Heart right ventricle (tissue), 16 donors: ENCODE measurements at places on chromosomes 13 and 19. TPM values are rescaled to one million over a fixed set of nuclear protein-coding genes. Genes with fewer than 3 reads are reported as not detected.

DNA sequence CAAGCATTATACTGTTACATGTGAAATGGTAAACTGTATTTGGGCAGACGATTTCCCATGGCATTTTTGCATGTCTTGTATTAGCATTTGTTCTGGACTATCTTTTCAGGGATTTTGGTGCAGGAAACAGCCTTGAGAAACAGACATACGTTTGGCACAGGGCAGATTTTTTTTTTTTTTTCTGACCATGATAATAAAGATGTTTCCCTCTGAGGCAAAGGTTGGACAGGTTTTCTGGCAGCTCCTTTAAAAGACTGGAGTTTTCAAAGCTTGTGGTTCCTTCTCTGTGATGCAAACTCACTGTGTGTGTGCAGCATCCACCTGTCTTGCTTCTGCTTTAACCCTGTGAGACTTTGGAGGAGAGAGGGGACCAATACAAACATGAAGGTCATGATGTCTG is 63.0 kb downstream of the NBEA start:
- H3K27ac ChIP-seq: no peak overlapping the region
- H3K4me1 ChIP-seq: peaks cover 12% of the 10 kb centered on the region
- no peak overlapping the region for H3K4me3 ChIP-seq
- H3K27me3 ChIP-seq: no peaks in the 10 kb centered on the region

The GAS6 gene
- total RNA-seq: 223 TPM

DNA sequence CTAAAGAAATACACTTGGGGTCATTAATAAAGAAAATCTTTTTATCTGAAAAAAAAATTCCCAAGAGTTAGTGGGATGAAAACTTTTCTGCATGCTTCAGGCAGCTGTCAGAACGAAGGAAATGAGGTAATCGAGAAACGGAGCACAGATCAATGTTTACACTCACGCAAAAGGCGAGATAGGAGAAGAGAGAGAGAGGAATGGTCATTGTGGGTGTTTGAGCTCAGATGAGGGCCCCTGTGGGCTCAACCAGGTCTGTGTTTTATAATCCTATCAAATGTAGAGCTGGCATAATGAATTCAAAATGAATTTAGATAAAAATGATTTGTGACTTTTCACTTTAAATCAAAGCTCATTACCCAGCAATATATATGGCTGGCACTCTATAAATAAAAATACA is 6.3 kb upstream of the RXFP2 start:
- DNase-seq: no peak
- no peak overlapping the region for H3K4me3 ChIP-seq
- no peaks in the 10 kb centered on the region for H3K4me1 ChIP-seq
- H3K27ac ChIP-seq: no peak overlapping the region
- H3K36me3 ChIP-seq: no peaks in the 10 kb centered on the region

DNA sequence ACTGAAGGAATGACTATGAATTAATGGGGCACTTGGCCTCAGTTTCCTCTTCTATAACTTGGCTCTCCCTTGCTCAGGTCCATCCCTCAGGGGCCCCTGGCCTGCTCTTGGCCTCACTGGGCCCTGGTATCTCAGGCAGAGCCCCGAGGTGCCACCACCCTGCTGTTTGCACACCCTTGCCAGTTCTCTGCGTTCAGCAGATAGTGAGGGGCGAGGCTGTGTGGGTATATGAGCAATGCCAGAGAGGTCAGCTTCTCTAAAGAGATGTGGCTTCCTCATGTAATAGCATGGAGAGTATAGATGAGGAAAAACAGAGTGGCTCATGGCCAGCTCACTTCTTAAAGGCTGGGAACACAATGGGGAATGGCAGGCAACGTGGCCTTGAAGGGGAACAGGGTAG is 76.1 kb downstream of the CYSLTR2 start:
- H3K4me3 ChIP-seq: no peak overlapping the region
- H3K4me1 ChIP-seq: peaks cover 27% of the 10 kb centered on the region
- no peaks in the 10 kb centered on the region for H3K36me3 ChIP-seq
- no peaks in the 10 kb centered on the region for H3K27me3 ChIP-seq

DNA sequence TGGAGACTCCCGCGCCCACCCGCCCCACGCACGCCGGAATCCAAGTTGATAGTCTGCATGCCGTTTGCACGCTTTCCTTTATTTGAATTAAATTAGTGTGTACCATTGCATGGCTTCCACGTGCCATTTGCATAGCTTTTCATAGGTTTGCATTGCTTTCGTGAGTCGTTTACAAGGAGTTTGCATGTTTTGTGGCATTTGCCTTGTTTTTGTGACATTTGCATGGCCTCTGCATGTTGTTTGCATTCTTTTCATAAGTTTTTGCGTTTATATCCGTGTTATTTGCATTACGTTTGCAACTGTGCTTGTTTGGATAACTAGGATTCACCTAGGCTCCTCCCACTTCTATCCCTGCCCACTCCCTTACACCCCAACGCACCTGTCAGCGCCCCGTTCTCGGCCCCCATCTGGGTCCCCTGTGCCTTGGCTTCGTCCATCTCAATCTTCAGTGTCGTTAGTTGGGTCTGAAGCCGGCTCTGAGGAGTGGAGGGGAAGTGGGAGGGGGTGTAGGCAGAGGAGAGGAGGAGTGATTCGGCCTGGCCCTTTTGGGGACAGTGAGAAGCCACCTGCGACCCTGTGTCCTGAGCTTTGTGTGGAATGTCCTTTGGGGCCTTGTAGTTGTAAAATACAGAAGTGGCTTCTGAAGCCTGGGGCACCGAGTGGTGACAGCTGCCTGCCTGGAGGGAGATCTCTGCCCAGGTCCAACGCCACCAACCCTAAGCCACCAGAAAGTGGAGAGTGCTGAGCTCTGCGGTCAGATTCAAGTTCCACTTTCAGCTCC is 2.4 kb downstream of the CCDC194 start:
- H3K27ac ChIP-seq: peak overlapping the region; percentile 30
- no peak for DNase-seq
- H3K36me3 ChIP-seq: no peaks in the 10 kb centered on the region
- peaks cover 15% of the 10 kb centered on the region for H3K27me3 ChIP-seq

The SPATA13 gene
- total RNA-seq: 6.0 TPM

DNA sequence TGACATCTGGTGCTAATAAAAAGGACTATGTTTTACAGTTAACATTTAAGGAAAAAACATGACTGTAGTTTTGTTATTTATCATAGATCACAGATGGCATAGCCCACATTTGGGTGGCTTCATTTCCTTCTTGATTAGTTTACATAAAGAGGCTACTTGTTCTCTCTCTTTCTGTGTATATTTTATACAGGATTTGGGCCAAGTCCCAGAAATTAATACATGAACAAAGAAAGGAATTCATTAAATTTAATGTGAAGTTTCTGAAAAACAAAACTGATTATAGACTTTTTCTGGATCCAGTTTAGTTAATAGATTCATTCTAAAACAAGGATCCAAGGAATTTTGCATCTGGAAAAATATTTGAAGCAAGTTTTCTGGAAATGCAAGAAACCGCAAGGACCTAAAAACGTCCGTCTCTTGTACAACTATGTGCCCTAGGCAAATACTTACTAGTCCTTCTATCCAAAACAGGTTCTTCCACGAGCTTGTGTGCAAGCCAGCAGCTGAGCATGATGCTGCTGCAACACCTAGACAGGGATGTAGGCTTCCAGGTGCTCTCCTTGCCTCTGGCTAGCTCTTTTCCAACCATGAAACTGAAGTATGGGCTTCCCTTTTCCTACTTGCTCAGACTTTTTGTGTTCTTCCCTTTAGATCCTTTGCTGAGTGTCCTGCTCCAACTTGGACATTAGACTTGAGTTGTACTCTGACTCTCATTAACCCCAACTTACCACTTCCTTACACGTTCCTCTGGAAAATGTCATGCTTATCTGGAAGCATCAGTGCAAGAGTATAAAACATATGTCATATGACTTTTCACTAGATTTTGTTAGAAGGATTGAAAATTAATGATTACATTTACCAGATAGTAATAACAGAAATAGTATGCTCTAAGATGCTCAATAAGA is 161.5 kb upstream of the STARD13 start:
- no peak overlapping the region for H3K4me3 ChIP-seq
- H3K27me3 ChIP-seq: no peaks in the 10 kb centered on the region
- no peaks in the 10 kb centered on the region for H3K36me3 ChIP-seq
- no peak overlapping the region for H3K27ac ChIP-seq
- no peak for DNase-seq

- no peak for DNase-seq
- H3K4me3 ChIP-seq: no peak overlapping the region
- no peaks in the 10 kb centered on the region for H3K36me3 ChIP-seq
- no peaks in the 10 kb centered on the region for H3K27me3 ChIP-seq
- no peaks in the 10 kb centered on the region for H3K4me1 ChIP-seq
Measured at GRCh38 chr13:102935896-102936321, 90.1 kb downstream of the ERCC5 start.

DNA sequence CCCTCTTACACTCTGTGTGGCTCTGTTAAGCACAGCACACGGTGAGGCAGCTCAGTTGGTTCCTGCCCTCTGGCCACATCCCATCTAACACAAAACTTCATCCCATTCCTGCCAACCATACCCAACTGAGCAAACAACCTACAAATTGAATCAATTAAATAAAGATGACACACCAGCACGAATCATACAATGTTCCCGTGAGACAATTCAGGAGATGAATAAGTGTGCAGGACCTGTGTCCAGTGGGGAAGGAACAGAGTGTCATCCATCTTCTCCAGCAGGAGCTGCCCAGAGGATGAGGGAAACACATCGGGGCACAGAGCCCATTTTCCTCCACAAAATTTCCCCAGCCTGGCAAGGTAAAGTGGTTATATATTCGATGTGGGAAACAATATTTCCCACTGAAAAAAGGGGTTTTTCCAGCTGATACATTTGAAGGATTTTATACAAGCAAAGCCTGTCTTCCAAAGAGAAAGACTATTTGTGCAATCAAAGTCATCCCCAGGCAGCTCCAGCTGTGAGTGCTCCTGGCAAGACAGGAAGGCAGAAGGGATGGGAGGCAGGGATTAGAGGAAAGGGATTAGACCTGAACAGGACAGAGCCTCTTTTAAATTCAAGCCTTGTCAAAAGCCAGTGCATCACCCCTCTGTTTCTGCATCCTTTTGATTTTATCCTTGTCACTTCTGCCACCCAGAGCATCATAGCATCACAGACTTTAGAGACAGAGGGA is 240.2 kb downstream of the LHFPL6 start:
- no peak for DNase-seq
- no peaks in the 10 kb centered on the region for H3K27me3 ChIP-seq
- no peak overlapping the region for H3K4me3 ChIP-seq
- H3K27ac ChIP-seq: no peak overlapping the region

The CFAP97D2 gene
- not detected for total RNA-seq

DNA sequence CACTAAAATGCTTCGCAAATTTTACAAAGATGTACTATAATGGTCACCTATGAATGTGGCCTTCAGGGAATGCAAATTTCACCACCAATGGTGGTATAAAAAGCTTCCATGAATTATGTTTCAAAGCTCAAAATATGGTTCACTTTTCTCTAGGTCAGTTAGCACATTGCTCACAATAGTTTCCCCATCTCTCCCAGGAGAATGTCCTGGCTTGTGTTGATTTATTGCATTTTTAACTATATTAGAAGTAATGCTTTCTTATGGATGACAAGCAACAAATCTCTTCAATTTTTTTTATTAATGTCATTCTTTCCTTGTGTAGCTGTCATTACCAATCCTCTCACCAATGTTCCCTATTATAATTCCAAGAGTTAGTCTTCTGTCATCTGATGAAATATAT is 621.2 kb downstream of the TBC1D4 start:
- H3K4me3 ChIP-seq: no peak overlapping the region
- H3K36me3 ChIP-seq: no peaks in the 10 kb centered on the region
- DNase-seq: no peak
- no peaks in the 10 kb centered on the region for H3K27me3 ChIP-seq
- H3K27ac ChIP-seq: no peak overlapping the region

DNA sequence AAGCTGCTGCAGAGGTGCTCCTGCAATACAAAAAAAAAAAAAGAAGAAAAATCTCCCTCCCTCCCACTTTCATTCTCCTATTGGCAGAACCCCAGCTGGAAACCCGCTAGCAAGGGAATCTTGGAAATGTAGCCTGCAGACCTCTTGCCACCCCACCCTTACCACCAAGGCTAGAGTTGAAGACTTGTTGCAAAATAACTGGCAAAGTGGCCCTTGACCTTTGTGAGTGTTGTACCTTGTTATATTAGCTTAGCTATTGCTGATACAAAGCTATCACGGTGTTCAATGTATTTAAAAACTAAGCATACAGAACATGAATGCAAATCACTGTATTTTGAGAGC is 57.5 kb upstream of the KCTD4 start:
- no peak overlapping the region for H3K27ac ChIP-seq
- no peaks in the 10 kb centered on the region for H3K27me3 ChIP-seq

The KIR2DL3 gene
- not detected for total RNA-seq

DNA sequence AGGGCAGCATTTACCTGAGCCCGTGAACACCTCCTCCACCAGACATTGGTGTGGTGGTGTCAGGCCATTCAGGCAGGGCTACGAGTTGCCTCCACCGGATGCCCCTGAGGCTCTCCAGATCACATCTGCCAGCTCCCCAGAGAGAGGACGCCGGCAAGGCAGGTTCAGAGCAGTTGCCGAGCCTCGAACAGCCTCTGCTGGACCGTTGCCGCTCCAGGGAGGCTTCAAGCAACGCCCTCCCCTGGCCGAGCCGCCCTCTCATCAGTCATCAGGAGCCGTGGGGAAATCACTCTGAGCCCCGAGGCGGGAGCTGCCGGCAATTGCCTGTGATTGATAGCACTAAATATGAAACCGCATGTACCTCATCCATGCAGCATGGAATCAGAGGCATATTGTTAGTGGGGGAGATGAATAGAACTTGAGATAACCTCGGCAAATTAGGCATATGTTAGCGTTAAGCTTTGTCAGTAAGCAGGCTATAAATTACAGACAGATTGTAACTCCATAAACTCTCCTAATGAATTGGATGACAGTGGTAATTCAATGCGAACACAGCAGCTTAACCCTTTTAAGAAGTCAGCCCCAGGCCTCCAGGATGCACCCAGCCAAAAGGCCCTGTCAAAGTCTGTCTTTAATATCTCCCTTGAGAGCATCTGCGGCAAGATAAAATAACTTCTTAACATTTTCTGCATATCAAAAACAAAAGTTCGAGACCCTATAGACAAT is 29.8 kb upstream of the SPACA7 start:
- H3K27ac ChIP-seq: no peak overlapping the region
- peaks cover 96% of the 10 kb centered on the region for H3K27me3 ChIP-seq
- H3K36me3 ChIP-seq: no peaks in the 10 kb centered on the region

The ZNF600 gene
- total RNA-seq: 2.8 TPM

- H3K36me3 ChIP-seq: no peaks in the 10 kb centered on the region
- H3K27me3 ChIP-seq: no peaks in the 10 kb centered on the region
- no peaks in the 10 kb centered on the region for H3K4me1 ChIP-seq
- DNase-seq: no peak
- H3K27ac ChIP-seq: no peak overlapping the region
- H3K4me3 ChIP-seq: no peak overlapping the region
Measured at GRCh38 chr13:93797463-93797862, 570.9 kb downstream of the GPC6 start.

The ZNF792 gene
- total RNA-seq: 2.7 TPM

The CEACAM4 gene
- 0.43 TPM for total RNA-seq

GRCh38 chr13:99892196-99892613 is 79.4 kb downstream of the ZIC5 start:
- no peak for DNase-seq
- no peaks in the 10 kb centered on the region for H3K36me3 ChIP-seq
- peaks cover 5% of the 10 kb centered on the region for H3K4me1 ChIP-seq

GRCh38 chr13:61777899-61778298 is 362.2 kb upstream of the PCDH20 start:
- H3K36me3 ChIP-seq: no peaks in the 10 kb centered on the region
- H3K27ac ChIP-seq: no peak overlapping the region
- no peaks in the 10 kb centered on the region for H3K27me3 ChIP-seq
- DNase-seq: no peak
